ENCODE measurements at places on chromosomes 1 and 21.
A peak's percentile ranks its signal among the peaks of the same experiment; 100 is the strongest.

DNA sequence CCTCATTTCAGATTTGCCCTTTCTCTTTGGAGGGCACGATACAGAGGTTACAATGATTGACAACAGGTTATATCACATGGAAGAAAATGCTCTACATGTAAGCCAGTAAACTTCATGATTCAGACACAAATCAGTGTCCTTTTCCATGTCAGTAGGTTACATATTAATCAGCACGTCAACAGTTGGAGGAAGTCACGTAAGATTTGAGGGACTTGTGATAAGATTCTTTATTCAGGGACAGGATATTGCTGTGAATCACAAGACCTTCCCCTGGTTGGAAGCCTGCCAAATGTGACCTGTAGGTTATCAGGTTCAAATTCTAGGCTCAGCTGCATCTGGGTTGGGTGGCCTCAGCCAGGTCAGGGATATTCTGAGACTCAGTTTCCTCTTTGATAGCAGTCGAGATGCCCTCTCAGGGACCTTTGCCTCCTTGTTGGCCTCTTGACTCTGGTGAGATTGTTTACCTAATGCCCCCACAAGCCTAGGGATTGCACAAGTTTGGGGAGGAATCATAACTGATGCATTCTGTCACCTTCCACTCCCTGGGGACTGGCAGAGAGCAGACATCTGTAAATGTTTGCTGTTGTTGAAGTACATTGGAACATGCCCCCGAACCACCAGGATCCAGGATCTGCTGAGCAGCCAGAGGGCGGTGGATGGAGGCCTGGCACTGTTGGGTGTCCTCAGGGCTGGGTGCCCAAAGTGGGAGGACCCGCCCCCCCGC, 31.9 kb downstream of the SERINC2 start:
- DNase-seq = no peak

GRCh38 chr1:240803151-240803550, 191.2 kb upstream of the GREM2 start:
- DNase-seq = no peak

- no peak for DNase-seq
These were observed 369.5 kb downstream of the SEC16B start for GRCh38 chr1:177600321-177600720.

GRCh38 chr1:2596530-2597333, 10.2 kb downstream of the PRXL2B start:
- DNase-seq = no peak

- DNase-seq = no peak
These were observed 1063.9 kb downstream of the PLA2G4A start for GRCh38 chr1:187892683-187893039.

DNA sequence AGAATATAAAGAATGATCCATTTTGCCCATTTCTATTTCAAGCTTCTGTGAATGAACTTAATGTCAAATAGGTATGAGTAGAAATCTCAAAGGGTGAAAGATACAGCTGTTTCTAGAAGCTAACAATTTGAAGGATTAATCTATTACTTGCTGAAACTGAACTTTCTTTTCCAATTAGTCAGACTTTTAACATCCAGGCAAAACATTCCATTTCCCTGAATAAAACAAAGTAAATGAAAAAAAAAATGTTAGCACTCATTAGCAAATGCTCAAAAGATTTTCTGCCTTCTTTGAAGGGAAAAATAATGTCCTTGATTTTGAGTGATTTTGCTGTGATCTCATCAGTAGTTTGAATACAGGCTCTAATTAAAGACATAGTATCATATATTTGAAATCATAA, 447.6 kb upstream of the PRMT6 start:
- DNase-seq = no peak

- no peak for DNase-seq
These were observed 44.1 kb downstream of the SMYD3 start for GRCh38 chr1:246462986-246463385.

- DNase-seq = peak; percentile 21
These were observed 12.5 kb upstream of the KPRP start for GRCh38 chr1:152745289-152745704.

DNA sequence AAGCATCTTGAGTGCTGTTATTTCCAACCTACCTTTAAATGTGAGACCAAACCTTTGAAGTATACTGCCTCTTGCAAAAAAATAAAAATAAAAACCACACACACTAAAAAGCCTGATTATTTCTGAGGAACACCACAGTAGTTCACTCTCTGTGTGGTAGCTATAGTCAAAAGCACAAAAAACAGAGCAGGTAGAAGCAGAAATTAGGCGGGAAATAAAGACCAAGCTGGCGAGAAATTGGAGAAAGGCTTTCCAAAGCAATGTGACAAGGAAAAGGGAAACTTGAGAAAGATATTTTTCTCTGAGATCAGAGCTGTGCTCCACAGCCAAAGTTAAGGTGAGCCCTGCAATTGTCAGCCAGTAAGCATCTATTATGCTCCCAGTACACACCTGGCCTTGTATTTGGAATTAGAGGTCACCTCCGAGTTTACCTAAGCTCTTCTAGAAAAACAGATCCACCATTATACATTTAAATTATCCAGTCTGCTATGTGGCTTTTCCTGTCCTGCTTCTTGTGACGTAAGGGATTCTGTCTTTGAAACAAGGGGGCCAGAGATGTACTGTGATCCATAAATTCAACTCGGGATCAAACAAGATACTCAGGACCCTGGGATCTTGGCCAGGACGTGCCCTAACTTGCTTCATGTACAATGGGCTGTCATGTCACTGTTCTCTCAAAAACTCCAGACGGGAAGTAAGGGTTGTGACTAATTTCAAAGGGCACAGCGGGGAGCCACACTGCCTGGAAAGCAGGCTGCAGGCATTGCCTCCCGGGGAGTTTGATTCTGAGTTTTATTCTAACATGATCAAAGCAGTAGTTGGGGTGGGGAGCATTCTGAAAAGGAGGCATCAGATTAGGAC, 39.8 kb upstream of the RAB4A start:
- DNase-seq = peak; percentile 69

DNA sequence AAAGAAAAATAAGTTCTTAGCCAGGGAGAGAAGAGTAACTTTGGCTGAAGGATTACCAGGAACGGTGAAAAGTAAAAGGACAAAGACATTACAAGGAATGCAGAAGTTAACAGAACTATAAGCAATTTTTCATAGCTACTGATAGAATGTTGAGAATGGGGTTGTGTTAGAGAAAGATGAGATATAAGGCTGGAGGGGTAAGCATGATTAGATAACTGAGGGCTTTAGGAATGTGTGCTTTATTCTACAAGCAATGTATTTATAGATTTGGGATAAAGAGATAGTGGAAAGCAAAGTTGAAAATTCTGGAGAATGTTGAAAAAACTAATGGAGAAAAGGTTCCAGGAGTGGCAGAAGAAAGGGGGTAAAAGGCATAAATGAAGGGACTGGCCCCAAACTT, 65.4 kb upstream of the PTCH2 start:
- DNase-seq = no peak

DNA sequence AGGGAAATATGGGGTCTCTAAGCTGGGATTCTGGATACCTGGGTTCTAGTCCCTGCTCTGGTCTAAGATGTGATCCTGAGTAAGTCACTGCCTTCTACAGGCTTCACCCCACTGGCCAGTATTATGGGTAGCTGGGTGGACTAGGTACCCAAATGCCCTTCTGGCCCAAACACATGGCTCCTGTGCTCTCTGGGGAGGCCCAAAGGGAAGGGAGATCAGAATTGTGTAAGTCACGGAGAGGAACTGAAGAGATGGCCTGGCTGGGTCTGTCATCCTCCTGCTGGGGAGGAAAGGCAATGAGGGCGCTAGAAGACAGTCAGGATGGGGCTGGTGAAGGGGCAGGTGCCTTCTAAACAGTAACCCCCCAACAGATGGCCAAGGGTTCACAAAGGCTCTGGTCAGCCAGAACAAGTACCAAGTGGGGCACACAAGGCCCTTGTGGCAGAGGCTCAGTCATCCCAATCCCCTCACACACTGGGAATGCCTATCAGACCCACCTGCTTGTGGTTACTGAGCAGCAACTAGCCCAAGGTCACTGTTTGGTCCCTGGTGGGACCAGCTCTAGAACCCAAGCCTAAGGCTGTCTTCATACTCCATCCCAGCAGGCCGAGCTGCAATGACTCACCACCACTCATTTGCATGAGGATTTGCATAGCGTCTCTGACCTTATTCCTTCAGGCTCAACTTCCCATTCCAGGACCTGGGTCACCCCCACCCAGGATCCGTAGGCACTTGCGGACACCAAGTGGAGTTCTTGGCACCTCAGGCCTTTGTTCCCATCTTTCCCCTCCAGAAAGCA, 9.2 kb downstream of the MEF2D start:
- no peak for DNase-seq

DNA sequence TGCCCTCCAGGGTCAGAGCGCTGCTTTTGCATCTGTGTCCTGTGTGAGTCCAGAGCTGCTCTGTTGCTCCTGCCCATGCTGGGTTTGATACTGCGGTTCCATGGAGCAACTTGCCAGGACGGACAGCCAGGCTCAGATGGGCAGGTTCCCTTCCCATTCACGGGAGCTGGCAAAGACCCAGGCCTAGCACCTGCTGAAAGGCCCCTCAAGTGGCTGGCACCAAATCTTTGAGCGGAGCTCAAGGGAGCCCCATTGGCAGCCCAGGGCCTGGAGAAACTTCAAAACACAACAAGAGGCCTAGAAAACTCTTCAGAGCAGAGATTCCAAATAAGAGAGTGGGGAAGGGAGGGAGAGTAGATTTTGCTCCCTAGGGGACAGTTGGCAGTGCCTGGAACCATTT, 97.2 kb downstream of the ACTL8 start:
- DNase-seq = no peak

DNA sequence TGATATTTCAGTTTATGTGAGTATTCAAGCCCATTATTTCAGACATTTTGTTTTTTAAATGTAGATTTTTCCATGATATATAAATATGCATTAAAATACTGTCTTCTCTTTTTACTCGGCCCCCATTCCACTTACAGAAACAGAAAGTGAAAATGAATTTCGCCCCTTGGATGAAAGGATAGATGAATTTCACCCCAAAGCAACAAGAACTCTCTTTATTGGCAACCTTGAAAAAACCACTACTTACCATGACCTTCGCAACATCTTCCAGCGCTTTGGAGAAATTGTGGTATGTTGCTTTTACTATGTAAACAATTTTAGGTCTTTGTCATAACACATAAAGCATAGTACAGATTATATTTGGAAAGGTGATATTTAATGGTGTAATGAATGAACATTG, 59.9 kb downstream of the ZBTB17 start:
- DNase-seq = no peak

DNA sequence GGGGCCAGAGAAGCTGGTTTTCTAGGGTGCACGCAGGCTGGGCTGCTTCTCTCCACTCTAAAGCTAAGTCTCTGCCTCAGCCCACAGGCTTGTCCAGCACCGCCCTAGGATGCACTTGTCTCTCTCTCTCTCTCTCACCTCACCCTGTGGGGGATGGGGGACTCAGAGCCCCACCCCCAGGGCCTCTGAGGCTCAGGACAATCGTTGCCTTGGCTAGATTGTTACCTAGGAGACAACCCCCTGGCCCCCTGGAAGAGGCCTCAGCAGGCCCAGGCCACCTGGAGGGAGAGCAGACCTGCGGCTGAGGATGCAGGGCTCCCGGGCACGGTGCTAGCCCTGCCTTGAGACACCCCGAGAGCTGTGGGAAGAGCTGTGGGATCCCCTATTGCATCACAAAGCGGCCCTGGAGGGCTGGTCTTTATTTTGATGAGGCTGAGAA, at the start of gene ACTRT2:
Gene ACTRT2 (plus strand): TSS at position 235 of the 439 bp plus-strand sequence. CDS start 220 bp downstream, outside the sequence.
- no peak for DNase-seq

- DNase-seq = no peak
These were observed 512.3 kb upstream of the PLXNA2 start for GRCh38 chr1:208756339-208756981.

- DNase-seq = no peak
These were observed 164.5 kb upstream of the UBE2U start for GRCh38 chr1:64038965-64039364.

DNA sequence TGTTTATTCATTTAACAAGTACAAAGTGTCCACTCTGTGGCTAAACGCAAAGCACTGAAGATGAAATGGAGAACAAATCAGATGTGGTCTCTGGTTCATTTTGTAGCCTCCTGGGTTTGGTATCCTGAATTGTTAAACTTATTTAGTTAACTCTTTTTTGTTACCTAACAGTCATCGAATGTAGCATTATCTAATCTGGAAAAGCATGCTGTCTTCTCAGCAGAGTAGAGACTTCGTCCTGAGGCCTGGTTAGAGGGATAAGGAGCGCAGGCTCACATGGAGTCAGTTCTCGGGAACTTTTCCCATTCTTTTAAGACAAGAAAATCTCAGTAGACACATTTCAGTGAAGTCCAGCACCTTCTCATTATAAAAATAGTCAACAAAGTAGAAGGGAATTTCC, 33.1 kb upstream of the SH3D21 start:
- DNase-seq = no peak

DNA sequence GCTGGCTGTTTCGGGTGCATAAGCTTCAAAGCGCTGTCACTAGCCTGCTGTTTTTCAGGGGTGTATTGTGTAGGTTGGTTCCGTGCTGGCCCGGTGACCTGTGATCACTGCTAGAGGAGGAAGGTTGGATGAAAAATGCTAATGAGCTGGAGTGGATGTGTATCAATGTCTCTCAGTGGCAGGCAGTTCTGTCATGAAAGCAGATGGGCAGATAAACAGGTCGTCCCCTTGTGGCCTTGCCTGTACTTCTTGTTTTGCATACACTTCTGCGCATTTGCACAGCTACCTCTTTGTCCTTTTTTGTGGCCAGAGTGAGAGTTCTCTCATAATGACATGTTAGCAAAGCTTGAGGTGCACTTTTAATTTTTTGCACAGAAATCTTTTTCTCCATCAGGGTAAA, 2.9 kb downstream of the SELENON start:
- DNase-seq = no peak

- DNase-seq = no peak
These were observed 7.1 kb upstream of the CFAP141 start for GRCh38 chr1:154213274-154213673.

GRCh38 chr1:24871306-24871901, 58.7 kb downstream of the RUNX3 start:
- DNase-seq = no peak

- DNase-seq = no peak
These were observed 965.4 kb upstream of the TMPRSS15 start for GRCh38 chr21:19368944-19369343.

DNA sequence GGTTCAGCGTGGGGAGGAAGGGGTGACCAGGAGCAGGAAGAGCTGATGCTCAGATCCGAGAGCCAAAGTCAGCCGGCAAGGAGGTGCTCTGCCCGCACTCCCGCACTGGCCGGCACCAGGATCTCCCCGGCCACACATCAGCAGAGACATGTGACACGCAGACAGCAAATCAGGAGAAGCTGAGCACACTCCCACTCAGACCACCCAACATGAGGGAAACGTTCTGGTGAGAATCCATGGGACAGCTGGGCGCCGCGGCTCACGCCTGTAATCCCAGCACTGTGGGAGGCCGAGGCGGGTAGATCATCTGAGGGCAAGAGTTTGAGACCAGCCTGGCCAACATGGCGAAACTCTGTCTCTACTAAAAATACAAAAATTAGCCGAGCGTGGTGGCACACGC, 18.6 kb upstream of the PTTG1IP start:
- DNase-seq = no peak

- DNase-seq = no peak
These were observed 39.0 kb upstream of the DIPK1A start for GRCh38 chr1:93000291-93000690.

Measured in HCT116 (cell line).